ENCODE measurements at places on chromosomes 12 and 14.

DNA sequence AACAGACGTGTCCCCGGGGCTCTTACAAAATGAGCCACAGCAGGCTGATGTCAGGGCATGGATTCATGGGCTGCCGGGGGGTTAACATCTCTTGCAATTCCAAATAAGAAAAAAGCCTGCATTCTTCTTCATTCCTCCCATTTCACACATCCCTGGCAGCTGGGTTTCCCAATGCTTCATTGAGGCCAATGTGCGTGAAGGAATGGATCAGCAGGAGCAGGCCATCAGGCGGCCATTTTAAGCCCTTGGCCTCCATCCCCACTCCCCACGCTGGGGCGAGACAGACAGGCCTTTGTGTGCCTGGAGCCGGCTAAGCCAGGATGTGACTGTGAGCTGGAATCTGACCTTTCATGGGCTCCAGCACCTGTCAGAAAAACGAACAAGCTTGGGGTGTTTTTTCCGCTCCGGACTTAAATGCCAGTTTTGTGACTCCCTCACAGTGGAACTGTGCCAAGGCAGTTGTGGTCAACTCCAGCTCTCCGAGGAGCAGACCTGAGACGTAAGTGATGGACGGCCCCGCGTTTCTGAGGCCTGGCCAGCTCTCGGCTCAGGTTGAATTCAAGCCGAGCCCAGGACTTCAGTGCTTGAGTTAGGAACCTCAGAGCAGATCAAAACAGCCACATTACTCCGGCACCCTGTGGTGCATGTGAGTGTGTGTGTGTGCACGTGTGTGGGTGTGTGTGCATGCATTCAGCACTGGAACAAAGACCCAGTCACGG, 133.1 kb downstream of the TMEM30B start:
- DNase-seq = no peak

DNA sequence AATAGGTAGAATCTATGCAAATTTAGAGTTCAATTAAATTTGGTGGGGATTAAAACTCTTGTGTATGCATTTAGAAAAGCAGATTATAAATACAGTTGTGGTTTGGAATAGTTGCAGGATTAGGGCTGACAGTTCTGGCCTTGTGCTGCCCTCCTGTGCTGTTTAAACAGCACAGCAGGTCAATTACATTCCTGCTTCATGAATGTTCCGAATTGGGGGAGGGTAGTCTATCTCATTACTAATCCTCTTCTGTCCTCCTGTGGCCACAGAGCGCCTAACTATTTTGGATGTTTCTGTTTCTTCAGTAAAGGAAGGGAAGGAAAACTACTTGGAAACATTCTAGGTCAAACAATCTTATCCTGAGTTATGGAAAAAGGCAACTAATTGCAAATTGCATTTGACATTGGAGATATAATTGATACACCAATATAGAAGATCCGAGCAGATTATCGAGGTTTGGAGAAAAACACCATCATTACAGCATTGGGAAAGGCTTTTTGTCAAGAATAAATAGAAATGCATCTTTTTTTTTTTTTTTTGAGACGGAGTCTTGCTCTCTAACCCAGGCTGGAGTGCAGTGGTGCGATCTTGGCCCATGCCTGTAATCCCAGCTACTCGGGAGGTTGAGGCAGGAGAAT, 8.7 kb upstream of the GPR19 start:
- peak; percentile 77 for DNase-seq

DNA sequence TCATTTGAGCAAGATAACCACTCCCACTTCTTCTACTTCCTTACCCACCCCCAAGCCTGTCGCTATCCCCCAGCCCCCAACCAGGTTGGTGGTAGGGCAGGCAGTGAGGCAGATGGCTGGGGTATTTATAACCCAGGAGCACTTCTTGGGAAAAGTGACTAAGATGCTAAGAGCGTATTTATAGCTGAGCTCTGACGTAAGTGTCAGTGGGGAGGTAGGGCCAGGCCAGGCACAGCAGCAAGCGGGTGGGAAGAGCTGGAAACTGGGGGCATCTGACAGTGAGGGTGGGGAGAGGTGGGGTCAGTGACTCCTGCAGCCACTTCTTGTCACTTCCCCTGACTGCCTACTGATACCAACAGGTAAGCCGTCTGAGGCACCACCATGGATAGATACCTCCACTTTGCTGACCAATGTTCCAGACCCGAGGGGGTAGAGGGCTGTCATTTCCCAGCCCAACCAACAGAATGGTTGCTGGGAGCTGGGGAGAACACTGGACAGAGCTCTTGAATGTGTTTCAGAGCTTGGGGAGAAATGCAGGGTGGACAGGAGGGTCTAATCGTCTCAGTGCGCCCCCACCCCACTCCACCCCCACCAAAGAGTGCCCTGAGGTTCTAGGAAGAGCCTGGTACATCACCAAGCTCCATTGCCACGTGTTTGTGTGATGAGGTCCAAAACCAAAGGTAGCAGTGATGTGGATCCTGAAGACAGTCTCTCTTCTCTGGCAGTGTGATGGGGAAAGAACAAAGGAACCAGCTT, 2.7 kb upstream of the INHBE start:
- no peak for DNase-seq

- no peak for DNase-seq
Measured at GRCh38 chr12:101745481-101745880, 6.2 kb upstream of the SYCP3 start.

DNA sequence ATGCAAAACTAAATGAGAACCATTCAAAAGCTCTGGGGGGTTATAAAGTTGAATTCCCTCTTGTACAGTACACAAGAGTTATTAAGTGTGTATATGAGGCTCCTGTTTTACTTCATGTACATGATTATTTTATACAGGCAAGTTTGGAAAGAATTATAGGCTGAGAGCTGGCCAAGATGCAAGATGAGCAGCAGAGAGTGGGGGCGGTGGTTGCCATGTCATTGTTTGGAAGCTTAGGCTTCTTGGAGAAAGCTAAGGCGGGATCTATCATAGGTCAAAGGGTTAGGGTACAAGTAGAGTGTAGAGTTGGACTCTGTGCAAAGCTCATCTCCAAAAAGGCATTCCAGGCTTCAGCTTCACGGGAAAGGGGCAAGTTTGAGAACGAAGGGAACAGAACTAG, 297.1 kb upstream of the TBX3 start:
- DNase-seq = no peak

DNA sequence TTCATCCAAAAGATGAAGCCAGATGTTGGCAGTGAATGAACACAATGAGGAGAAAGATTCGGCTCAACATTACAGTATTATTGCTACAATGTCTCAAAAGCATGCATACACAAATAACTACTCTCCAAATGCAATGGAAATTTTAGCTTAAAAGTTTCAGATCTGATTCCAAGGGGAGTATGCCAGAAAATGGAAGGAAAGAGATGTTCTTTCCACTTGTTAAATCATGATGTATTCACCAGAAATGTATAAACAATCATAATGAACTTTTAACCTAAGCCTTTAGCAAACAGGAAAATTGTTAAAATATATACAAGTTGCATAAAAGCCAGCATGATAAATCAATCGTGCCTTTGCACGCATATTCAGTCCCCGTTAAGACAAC, 62.1 kb downstream of the SH2B3 start:
- DNase-seq = no peak

DNA sequence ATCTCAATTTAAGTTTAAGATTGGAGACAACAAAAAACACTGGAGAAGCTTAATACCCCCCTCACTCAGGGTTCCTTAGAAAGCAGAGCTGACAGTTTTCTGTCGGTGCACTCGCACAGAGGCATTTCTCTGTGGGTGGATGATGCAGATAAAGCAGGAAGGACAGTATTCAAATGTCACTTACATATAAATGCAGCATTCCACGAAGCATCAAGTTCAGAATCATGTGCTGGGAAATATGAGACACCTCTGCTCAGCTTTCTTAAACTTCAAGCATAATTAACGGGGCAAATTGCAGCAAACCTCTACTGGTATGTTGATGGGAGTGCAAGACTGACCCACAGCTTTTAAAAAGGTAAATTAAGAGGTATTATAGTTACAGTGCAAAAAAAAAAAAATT, 68.7 kb downstream of the DICER1 start:
- DNase-seq = no peak

- DNase-seq = no peak
Measured at GRCh38 chr14:32090686-32091085, 13.6 kb downstream of the ARHGAP5 start.
